ENCODE measurements at places on chromosomes 6 and 20. TPM values are rescaled to one million over a fixed set of nuclear protein-coding genes. Genes with fewer than 3 reads are reported as not detected.

OR2H1 gene
- total RNA-seq = not detected

GRIK2 gene
- 0.34 TPM for total RNA-seq

CNR1 gene
- total RNA-seq = 0.55 TPM

CLVS2 gene
- total RNA-seq = 0.14 TPM

DNAH8 gene
- total RNA-seq = not detected

SYNDIG1 gene
- total RNA-seq = 2.3 TPM

ACOT8 gene
- 20.3 TPM for total RNA-seq

CD109 gene
- total RNA-seq = 39.7 TPM

PROCR gene
- 134 TPM for total RNA-seq
